Activated CD4-positive, alpha-beta memory T cell treated with anti-CD3 and anti-CD28 coated beads, Interleukin-2, amount 10 ng/mL, durations not matched to agents 7 days and 5 days (primary cell): ENCODE measurements at places on chromosomes 4 and X. TPM values are rescaled to one million over a fixed set of nuclear protein-coding genes. Genes with fewer than 3 reads are reported as not detected.
A peak's percentile ranks its signal among the peaks of the same experiment; 100 is the strongest.

DNA sequence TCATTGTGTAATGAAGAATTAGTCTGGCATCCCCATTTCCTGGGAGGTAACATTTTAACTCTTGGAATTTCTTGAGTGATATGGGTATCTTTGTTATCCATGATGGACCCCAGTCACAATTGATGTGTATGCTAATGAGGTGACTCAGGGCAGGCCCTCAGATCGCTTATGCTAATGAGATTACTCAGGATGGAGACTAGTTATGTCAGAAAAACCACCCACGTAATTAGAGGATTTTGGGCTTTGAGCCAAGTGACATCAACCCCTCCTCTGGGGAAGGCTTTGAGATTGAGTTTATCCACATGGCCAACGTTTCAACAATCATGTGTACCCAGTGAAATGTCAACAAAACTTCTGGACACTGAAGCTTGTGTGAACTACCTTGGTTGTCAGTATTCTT lies 772.7 kb downstream of the STPG2 start:
- DNase-seq: no peak
- no peaks in the 10 kb centered on the region for H3K4me1 ChIP-seq
- no peak overlapping the region for H3K27ac ChIP-seq
- no peaks in the 10 kb centered on the region for H3K36me3 ChIP-seq

Gene GRIA3
- not detected for total RNA-seq

- H3K4me1 ChIP-seq: peaks cover 33% of the 10 kb centered on the region
- H3K36me3 ChIP-seq: peaks cover 6% of the 10 kb centered on the region
- peak; percentile 46 for DNase-seq
- H3K4me3 ChIP-seq: peak within 1 kb of the TSS; percentile 74
- H3K27ac ChIP-seq: no peak within 1 kb of the TSS
Measured at GRCh38 chr4:89836897-89837384, at the start of gene SNCA. Gene SNCA (minus strand): TSS chr4:89837161. CDS start chr4:89835667, 1,494 bp downstream.

Gene PNMA6A
- 0.20 TPM for total RNA-seq

- no peak overlapping the region for H3K27ac ChIP-seq
- H3K4me3 ChIP-seq: no peak overlapping the region
- H3K27me3 ChIP-seq: no peaks in the 10 kb centered on the region
Measured at GRCh38 chr4:39642885-39643552, 4.4 kb upstream of the SMIM14 start.
